ENCODE measurements at places on chromosomes 13 and 19. TPM values are rescaled to one million over a fixed set of nuclear protein-coding genes. Genes with fewer than 3 reads are reported as not detected.

Gene C13orf46
- 1.1 TPM for total RNA-seq

Gene PLK5
- total RNA-seq: not detected

Gene ADGRE3
- total RNA-seq: not detected

Gene FGF14
- 0.14 TPM for total RNA-seq

Gene ZNF534
- total RNA-seq: 0.68 TPM

Gene DPF1
- 1.2 TPM for total RNA-seq

Gene FARP1
- 17.6 TPM for total RNA-seq

Gene ZNF737
- 6.1 TPM for total RNA-seq

Gene ARHGEF18
- 21.8 TPM for total RNA-seq

Gene MBD3L3
- total RNA-seq: not detected

Gene ZIM2
- not detected for total RNA-seq

Gene REEP6
- 1.6 TPM for total RNA-seq

Gene TSSK6
- total RNA-seq: 3.6 TPM

Gene KHSRP
- total RNA-seq: 98.4 TPM

Gene MPV17L2
- 16.1 TPM for total RNA-seq

Gene FLT3
- 1.1 TPM for total RNA-seq

Gene EHD2
- total RNA-seq: 141 TPM

Gene GRAMD1A
- total RNA-seq: 83.5 TPM

Gene ICAM1
- 160 TPM for total RNA-seq

Gene DMKN
- total RNA-seq: 53.7 TPM

Gene GPR18
- total RNA-seq: not detected

Gene KLC3
- total RNA-seq: not detected

Gene ZNF600
- 15.2 TPM for total RNA-seq

Gene GNG14
- not detected for total RNA-seq

Gene ZNF563
- total RNA-seq: 3.1 TPM

Gene FFAR2
- not detected for total RNA-seq

Gene MAB21L1
- total RNA-seq: 0.63 TPM

Gene HCN2
- total RNA-seq: not detected

Gene GARIN5A
- total RNA-seq: 0.56 TPM

Gene ZSCAN4
- total RNA-seq: not detected

Gene ACER1
- total RNA-seq: not detected

Gene WDR62
- total RNA-seq: 0.99 TPM

Gene RGL3
- total RNA-seq: 47.4 TPM

Gene ELANE
- 0.41 TPM for total RNA-seq

Gene COX6B2
- total RNA-seq: not detected

Gene HAUS8
- total RNA-seq: 11.3 TPM

Gene TMEM59L
- total RNA-seq: 3.2 TPM

Gene ETV2
- total RNA-seq: not detected

Gene CPAMD8
- total RNA-seq: 36.4 TPM

Gene FAM216B
- not detected for total RNA-seq

Gene GZMM
- 0.54 TPM for total RNA-seq

Gene ERICH4
- not detected for total RNA-seq

Gene YJEFN3
- total RNA-seq: 2.0 TPM

Gene SIX5
- 15.0 TPM for total RNA-seq

Gene OR4F17
- not detected for total RNA-seq
